Right renal cortex interstitium (tissue), 3 donors: ENCODE measurements at places on chromosomes 4 and X. TPM values are rescaled to one million over a fixed set of nuclear protein-coding genes. Genes with fewer than 3 reads are reported as not detected.

GSPT2 gene
- polyA plus RNA-seq = 24.8 TPM

GRCh38 chr4:19736968-19737756 lies 514.5 kb upstream of the SLIT2 start:
- DNase-seq = no peak

GRCh38 chr4:86613734-86614133 lies 19.6 kb downstream of the PTPN13 start:
- DNase-seq = no peak

- DNase-seq = no peak
These were observed 154.2 kb downstream of the RAB28 start for GRCh38 chr4:13329963-13330362.

DNA sequence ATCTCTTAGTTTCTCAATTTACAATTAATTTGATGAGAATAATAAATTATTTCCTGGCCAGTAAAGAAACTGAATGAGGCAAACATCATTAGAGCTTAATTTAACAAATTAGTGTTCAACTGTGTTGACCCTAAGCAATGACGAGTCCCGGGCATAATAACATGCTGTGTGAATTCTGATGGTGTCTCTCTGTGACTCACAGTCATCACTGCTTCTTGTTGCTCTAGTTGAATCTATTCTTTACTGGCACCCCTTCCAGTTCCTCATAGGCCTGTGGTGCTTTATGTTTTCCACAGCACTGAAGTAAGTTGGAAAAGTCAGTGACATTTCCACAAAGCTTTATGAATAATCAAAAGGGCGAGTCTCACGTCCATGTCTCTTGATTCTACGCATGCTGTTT lies 57.7 kb upstream of the SLC7A11 start:
- no peak for DNase-seq
